Stimulated activated CD4-positive, alpha-beta T cell treated with anti-CD3 and anti-CD28 coated beads, Interleukin-1b, Interleukin-23, amount 100 ng/mL, for 1 hour (primary cell): ENCODE measurements at places on chromosomes 11 and 22.
A peak's percentile ranks its signal among the peaks of the same experiment; 100 is the strongest.

DNA sequence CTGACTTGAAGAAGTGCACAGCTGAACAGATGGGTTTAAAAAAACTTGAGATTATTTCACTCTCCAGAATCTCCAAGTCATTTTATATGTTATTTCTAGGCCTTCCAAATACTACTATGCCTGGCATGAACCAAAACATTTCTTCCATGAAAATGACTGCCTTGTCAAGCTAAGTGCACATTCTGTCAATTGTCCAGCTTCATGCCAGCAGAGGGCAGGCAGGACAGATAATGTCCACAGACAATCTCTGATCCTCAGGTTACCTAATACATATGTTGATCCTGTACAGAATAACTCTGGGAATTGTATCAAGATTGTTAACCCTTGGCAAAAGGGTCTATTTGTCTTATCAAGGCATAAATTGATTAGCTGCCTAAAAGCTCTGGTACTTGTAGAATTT, 229.5 kb downstream of the AASDHPPT start:
- no peak for DNase-seq

DNA sequence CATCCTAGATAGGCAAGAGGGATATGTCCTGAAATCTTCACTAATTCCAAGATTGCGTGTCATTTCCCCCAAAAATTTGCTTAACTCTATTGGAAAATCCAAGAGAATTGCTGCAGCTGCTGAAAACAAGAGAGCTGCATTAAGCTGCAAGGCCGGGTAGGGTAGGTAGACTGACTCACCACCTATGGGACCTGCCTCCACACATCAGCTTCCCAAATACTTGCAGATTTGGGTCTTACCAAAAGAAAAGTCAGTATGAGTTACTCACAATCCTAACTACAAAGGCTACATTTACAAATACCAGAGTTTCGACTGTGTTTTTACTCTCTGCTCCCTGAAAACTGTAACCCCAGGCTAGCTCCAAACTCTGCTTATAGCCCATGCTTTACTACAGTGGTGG, 142.5 kb upstream of the TEAD1 start:
- DNase-seq, result no peak

- DNase-seq, result no peak
Observed at GRCh38 chr11:127993788-127994187, 593.6 kb downstream of the ETS1 start.

GRCh38 chr11:27294654-27295053, 68.4 kb downstream of the CCDC34 start:
- no peak for DNase-seq

DNA sequence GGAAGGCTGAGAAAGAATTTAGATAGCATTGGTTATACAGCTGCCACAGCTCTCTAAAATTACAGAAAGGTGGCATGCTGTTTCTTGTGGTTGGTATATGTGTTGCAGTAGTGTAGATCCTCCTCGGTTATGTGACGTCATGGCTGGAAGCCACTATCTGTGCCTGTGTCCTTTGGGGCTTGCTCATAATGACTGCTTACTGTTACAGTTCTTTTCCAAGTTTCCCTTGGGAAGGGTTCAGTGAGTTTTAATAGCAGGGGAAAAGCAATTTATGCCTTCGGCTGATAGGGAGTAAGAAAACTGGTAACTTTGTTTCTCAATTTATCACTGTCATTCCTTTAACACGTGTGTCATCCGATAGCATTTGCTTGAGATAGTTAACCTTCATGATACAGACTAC, 47.2 kb downstream of the POLD3 start:
- no peak for DNase-seq

DNA sequence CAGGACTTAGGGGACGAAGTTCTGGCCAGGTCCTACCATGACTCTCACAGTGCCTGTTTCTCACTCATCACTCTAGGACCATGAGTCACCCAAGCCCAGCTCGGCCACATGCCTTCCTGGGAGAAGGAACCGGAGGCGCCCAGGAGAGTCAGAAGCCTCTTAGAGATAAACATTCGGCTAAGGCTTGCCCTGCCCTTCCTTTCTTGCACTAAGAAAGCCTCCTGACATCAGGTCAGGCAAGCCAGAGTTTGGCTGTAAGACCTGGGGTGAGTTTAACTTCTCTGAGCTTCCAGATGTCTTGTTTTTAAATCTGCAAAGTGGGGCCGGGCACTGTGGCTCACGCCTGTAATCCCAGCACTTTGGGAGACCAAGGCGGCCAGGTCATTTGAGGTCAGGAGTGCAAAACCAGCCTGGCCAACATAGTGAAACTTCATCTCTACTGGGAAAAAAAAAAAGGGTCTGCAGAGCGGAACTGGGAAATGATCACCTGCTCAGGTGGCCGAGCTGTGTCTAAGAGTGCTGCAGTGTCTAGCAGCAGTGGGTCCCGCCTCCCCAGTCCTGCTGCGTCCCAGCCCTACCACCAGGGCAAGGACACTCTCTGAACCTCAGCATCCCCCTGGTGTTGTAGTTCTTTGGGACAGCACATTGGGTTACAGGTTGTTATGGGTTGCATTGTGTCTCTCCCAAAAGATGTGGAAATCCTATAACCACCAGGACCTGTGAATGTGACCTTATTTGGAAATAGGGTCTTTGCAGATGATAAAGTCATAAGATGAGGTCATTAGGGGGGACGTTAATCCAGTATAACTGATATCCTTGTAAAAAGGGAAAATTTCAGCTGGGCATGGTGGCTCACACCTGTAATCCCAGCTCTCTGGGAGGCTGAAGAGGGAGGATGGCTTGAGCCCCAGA, 1.8 kb upstream of the CARS1 start:
- DNase-seq, result no peak

GRCh38 chr11:77062924-77063323, 3.8 kb upstream of the CAPN5 start:
- no peak for DNase-seq

DNA sequence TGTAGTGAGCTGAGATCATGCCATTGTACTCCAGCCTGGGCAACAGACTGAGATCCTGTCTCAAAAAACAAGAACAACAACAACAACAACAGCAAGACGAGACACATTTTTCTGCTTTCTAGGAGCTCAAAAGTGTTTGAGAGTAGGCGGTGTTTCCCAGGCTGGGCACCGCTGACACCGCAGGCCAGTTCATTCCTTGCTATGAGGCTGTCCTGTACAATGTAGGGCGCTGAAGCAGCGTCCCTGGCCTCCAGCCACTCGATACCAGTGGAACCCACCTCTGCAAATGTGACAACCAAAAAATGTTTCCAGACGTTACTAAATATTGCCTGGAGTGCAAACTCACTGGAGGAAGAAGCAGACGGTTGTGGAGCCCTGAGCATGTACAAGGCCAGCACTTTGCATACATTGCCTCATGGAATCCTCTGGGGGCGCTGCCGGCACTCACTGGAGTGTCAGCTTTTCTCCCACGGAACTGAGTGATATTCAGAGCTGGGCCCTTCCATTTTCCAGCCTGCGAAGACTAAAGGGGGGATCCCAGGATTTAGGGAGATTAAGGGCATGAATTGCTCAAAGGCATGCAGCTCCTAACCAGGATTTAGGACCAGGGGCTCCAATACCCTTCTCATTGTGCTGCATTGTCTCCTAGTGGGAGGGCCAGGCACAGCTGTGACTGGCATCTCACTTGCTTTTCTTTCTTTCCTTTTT, 5.8 kb upstream of the MIEF1 start:
- DNase-seq, result peak; percentile 17

DNA sequence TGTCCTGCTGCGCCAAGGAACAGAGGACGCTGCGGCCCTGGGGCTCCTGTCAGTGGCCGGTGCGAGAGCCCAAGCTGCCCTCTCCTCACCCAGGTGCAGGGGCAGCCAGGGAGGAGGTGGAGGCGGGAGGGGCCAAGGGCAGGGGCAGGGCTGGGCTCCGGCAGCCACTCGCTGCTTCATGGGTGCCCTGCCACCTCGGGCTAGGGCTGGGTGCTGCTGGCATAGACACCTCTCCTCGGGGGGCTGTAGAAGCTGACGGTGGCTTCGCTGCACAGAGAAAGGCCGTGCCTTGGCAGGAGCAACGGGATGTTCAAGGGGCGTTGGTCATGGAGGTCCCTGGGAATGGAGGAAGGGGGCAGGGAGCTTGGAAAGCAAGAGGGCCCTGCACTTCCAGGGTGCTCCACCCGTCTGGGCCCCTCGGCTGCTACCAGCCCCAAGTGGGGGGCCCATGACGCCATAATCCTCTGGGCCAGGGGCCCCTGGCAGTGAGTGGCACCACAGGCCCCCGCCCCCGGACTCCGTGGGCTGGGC, 1.6 kb upstream of the TBX1 start:
- DNase-seq, result no peak

DNA sequence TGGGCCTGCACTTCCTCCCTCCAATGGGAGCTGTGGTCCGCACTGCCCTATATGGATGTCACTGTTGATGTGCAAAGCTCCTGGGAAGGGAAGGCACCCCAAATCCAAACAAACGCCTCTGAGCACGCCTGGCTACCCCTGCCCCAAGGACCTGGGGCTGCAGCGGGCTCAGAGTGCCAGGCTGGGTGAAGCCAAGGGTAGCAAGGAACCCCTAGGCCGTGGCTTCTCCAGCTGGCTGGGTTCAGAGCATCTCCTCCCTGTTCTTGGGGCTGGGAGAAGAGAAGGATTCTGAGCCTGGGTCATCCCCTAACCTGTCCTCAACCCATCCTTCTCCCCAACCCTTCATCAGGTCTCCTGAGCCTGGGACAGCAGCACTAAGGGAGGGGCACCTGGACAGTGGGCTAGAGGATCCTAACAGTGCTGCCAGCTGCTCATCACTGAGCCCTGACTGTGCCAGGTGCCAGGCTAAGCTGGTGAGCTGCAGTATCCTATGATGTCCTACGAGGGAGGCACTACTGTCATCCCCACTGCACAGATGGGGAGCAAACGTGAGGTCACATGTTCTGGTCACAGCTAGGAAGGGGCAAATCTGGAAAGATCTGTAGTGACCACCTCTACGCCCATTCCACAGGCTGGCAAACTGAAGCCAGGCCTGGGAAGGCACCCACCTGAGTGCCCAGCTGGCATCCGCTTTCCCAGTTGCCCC, 3.0 kb downstream of the SSTR3 start:
- DNase-seq, result no peak

GRCh38 chr11:86632499-86633269, 39.7 kb downstream of the ME3 start:
- no peak for DNase-seq

DNA sequence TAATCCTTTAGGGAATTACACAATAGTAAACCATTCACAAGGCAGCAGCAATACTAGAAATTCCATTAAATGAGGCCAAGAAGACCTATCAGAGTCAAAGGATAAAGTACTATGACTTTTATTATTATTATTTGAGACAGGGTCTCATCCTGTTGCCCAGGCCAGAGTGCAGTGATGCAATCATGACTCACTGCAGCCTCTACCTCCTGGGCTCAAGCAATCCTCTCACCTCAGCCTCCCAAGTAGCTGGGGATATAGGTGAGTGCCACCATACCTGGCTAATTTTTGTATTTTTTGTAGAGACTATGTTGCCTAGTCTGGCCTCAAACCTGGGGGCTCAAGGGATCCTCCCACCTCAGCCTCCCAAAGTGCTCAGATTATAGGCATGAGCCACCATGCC, 51.8 kb downstream of the TTC28 start:
- DNase-seq, result no peak

- DNase-seq, result no peak
Observed at GRCh38 chr11:85941380-85941973, 86.3 kb downstream of the CCDC83 start.

DNA sequence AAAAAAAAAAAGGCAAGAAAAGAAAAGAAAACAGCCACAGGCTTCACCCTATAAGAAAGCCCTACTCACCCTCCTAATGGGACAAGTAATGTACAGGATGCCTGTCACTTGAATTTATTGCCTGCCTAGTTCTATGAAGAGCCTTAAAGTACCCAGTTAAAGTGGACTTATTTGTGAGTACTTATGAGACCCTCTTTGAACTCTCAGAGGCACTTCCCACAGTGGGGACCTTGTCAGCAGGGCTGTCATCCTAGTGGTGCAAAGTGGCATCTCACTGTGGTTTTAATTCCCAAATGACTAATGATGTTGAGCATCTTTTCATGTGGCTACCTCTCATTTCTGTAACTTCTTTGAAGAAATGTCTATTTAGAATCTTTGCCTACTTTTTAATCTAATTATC, 41.8 kb upstream of the BARX2 start:
- DNase-seq, result no peak

DNA sequence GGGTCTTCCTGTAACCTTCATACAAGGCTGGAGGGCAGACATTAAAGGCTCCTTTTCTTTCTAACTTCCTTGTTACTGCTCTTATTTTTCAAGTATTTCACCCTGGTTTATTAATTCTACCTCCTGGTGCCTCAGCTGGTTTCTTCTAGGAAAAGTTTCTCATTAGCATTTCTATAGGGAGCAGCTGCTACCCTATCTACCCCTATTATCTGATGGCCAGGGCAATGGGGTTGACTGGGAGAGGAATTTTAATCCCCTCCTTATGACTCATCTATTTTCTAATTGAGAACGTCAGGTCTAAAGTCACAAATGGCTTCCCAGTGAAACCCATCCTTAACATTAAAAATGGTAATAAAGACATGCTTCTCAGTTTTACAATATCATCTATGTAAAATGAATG, 5.0 kb downstream of the MAP6 start:
- no peak for DNase-seq

- no peak for DNase-seq
Observed at GRCh38 chr11:18253233-18253632, 4.8 kb upstream of the SAA2 start.

DNA sequence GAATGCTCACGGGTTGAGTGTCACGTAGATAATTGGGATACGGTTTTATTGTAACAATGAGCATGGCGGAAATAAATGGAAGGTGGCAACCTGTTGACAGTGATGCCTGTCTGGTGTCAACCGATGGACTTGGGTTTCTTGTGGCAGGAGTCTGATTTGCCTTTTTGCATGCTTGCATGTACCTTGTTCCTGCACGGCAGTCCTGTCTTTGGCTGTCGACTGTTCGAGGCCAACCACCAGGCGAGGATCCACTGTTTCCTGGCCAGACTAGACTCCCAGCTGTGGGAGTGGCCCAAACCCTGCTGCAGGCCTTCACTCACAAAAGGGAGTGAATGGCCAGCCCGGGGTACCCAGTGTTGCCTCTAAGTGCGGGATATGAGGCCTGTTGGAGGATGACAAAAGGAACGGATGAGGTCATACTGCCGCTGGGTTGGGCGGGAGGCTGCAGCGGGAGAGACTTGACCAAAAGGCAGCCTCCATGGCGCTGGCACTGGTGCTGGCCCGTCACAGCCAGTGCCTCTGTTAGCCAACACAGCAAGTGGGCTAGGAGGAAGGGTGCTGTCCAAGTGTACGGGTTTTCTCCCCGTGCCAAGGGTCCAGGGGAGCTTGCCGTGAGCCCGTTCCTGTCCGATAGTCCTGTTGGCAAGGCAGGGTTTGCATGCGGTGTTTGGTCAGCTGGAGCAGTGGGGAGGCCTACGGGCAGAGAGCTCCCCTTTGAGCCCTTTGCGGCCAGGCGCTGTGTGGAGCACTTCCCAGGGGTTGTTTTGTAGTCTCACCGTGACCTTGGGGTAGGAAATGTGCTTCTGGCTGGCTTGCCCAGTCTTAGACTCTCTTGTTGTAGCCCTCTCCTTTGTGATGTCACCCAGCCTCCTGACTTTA, 974 bp downstream of the DGCR8 start:
- DNase-seq, result no peak

DNA sequence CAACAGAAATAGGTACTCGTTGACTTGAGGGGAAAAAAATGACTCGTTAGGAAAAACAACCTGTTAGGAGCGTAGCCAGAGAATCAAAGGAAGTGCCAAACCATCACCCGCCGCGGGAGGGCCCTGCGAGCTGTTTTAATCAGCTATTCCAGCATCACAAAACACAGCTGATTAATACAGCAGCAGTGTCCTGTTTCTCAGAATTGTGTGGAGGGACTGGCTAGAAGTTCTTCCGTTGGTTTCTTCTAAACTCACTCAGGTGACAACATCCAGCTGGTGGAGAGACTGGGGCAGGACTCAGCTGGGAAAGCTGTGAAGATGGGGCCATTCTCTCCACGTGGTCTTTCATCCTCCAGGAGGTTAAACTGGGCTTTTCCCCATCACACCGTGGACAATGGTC, 28.0 kb downstream of the HSPA8 start:
- DNase-seq, result no peak
